ENCODE measurements at places on chromosomes 16 and 17.
A peak's percentile ranks its signal among the peaks of the same experiment; 100 is the strongest.

DNA sequence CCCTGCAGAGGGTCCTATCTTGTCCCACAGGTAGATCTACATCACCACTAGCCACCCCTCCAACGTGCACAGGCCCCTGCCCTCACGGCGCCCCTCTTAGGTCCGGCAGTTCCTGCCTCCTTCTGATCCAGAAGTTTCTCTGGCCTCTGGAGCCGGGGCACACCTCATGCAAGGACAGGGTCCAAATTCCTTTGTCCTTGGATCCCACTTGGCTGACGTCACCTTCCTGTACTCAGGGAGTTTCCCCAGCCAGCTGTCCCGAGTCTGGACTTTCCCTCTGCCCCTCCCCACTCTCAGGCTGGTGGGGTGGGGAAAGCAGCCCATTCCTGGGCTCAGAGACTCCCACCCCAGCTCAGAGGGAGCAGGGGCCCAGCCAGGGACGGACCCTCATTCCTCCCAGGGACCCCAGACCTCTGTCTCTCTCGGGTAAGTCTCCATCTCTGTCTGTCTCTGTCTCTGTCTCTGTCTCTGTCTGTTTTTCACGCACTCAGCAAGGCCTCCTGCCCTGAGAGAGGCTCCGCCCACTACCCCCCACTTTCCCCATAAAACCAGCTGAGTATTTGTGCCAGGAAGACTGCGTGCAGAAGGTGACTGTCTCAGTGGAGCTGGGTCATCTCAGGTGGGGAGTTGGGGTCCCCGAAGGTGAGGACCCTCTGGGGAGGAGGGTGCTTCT, at the start of gene IL32:
TSS of gene IL32 (plus strand) at position 572 of the 673 bp plus-strand sequence. CDS start 172 bp downstream, outside the sequence.
- no peak for DNase-seq

DNA sequence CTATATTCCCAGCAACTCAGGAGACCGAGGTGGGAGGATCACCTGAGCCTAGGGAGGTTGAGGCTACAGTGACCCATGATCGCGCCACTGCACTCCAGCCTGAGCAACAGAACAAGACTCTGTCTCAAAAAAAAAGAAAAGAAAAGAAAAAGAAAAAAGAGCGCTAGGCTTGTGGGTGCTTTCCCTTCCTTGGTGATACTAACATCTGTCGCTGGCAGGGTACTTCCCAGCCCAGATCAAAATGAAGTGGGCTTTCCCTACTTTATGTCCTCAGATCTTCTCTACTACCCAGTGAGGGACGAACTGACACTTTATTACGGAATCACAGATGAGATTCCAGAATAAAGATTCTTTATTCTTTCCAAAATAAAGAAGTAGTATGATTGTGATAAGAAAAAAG, 103.8 kb upstream of the NOL11 start:
- DNase-seq = no peak

- no peak for DNase-seq
Observed at GRCh38 chr17:34237458-34237857, 17.6 kb upstream of the CCL2 start.

- DNase-seq = peak; percentile 49
Observed at GRCh38 chr17:8038954-8039610, at the start of gene ALOX15B. Gene ALOX15B (plus strand): TSS chr17:8039059. CDS start chr17:8039156, 97 bp downstream.

- no peak for DNase-seq
Observed at GRCh38 chr17:19457046-19457445, 46.0 kb downstream of the RNF112 start.

- no peak for DNase-seq
Observed at GRCh38 chr17:16080366-16080765, 80.7 kb downstream of the TTC19 start.

DNA sequence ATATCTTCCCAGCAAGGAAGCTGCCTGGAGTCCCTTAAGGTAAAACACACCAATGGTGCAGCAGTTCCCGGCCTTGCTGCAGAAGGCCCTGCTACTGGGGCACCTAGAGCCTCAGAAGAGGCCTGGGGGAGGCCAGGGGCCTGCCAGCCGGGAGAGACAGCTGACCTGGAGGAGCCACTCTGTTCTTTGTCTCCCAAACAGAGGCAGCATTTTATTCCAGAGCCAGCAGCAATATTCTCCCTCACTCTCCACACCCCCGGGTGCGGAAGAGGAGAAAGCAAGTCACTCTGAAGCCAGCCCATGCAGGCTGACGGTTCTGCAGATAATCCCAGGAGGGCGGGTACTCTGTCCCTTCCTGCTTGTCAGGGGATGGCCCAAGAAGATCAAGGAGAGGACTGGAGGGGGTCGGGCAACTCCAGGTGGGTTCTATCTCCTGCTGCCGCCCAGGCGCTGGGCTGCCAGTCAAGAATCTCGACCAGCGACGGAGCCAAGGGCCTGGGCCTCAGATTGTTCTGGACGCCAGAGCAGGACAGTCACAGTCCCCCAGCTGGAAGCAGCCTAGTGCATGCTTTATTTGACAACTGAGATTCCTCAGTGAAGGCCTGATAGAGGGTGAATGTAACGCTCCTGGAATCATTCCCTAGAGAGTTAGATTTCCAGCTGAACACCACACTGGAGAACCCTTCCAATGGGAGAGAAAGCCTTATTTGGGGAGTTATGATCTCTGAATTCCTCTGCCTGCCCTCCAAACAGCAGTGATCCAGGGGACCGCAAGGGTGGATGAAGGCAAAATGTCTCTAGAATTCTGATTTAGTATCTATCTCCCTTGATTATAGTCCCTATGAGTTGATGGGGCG, 1.1 kb upstream of the KIFC3 start:
- no peak for DNase-seq

GRCh38 chr16:69906838-69907401, 44.2 kb upstream of the CLEC18A start:
- DNase-seq = no peak

DNA sequence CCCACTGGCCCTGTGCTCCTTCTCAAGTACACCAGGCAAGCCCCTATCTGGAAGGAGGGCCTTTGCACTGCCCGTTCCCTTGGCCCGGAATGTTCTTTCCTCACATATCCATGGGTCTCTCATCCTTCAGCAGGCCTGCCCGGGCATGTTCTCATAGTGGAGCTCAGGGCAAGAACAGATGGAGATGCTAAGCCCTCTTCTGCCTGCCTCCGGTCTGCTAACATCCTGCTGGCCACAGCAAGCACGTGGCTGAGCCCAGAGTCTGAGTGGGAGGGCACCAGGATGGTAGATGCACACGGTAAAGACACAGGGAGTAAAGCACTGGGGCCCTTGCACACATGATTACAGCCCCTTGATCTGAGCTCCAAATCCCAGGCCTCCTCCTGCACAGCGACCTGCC, 19.8 kb upstream of the ANKRD40CL start:
- DNase-seq = no peak

GRCh38 chr16:10741844-10742243, 1.8 kb upstream of the NUBP1 start:
- DNase-seq = no peak

- DNase-seq = no peak
Observed at GRCh38 chr16:31177136-31177535, 2.8 kb upstream of the FUS start.

DNA sequence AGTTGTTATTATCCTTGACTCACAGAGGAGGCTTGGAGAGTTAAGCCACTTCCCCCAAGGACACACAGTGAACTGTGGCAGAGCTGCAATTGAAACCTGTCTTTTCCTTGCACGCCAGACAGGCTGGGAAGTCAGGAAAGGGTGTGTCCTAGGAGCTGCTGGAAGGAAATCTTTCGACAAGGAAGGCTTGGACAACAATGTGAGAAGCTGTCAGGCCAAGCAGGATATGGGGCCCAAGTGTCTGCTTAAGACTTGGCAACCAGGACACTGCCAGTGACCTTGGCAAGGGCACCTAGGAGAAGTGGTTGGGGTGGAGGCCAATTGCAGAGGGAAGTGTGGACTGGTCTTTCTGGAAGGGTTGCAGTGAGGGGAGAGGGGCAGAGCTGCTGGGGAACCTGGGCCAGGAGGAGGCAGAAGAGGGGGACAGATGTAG, 2.1 kb upstream of the CAMKK1 start:
- DNase-seq = no peak

DNA sequence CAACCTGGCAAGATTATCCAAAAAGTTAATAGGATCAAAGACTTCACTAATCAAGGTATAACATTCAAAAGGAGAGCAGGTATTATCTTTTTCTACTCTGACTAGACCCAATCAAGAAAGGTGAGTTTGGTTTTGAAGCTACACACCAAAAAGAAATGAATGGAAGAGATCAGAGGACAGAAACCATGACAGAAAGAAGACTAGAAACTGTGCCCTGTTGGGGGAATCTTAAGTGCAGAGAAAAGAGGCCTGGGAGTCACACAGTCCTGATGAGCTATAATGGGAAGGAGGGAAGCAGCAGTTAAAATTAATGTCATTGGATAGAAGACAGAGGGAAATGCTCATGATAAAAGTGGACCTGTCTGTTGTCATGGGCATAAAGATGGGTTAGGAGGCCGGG, 17.3 kb downstream of the ZZEF1 start:
- DNase-seq = no peak

GRCh38 chr17:80765241-80765961, 220.8 kb downstream of the RPTOR start:
- DNase-seq = no peak

GRCh38 chr16:88379694-88380040, 3.1 kb upstream of the ZNF469 start:
- no peak for DNase-seq

GRCh38 chr17:250487-251300, 69.2 kb upstream of the DOC2B start:
- no peak for DNase-seq

- no peak for DNase-seq
Observed at GRCh38 chr17:47966079-47966519, 4.8 kb upstream of the CDK5RAP3 start.

- DNase-seq = no peak
Observed at GRCh38 chr16:17392857-17393692, 77.7 kb downstream of the XYLT1 start.

DNA sequence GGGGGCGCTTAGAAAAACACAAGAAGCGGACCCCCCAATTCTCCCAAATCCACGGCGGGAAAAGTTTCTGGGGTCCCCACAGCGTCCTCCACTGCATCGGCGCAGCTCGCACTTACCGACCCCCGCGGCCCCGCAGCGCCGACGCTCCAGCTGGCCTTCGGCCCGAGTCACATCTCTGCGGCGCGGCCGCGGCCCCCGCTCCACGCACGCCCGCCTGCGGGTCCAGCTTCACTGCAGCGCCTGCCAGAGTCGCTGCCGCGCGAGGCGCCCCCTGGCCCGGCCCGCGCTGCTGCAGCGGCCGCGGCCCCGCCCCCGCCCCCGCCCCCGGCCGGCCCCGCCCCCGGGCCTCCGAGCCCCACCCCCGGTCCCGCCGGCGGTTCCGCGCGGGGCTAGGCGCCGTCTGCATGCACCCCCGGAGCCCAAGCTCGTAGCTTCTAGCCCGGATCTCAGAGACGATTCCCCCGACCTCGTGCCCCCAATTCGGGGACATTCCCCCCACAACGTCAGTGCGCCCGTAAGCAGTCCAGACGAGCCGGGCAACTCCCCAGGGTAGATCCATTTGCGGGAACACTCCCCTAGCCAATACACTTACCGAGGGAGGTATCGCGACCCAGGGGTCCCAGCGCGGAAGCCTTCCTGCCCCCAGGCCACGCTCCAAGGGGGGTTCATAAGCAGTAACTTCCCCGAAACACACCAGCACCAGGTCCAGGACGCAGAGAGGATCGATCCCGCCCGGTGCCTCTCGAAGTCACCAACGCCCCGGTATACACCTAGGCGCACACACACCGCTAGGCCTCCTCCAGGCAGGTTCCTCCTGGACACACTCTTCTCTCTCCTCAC, at the start of gene GPRC5B:
TSS of gene GPRC5B (minus strand) at position 238 of the 840 bp plus-strand sequence. CDS start 12,003 bp downstream, outside the sequence.
- peak; percentile 77 for DNase-seq

DNA sequence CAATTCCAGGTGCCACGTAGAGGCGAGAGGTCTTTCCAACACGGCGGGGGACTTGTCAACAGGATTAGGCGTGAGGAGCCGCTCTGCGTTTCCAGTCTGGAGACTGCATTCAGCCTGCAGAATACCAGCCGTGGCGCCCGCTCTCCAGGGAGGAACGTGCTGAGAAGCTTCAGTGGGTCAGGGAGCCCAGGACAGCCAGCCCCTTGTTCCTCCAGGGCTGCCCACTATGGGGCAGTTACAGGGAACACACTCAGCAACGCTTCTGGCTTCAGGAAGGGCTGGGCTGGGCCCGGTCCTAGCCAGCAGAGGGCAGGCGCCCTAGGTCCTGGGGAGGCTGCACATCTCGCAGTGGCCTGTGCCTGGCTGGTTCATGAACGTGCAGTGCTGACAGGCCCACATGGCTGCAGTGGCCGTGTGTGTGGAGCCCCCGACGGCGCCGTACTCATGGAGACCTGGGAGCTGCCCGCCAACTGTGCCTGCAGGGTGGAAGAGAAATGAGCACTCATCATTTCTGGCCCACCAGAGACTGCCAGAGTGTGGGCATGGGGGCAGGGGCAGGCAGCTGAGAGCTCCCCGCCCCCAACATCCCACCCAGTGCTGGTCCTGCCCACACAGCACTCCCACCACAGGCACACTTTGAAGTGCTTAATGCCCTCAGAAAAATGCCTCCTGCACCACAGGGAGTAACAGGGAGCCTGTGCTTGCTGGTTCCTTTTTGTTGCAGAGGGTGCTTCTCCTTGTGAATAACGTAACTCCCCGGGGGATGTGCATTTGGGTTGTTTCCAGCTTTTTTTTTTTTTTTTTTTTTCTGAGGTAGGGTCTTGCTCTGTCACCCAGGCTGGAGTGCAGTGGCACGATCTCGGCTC, 7.0 kb upstream of the FAAP100 start:
- DNase-seq = no peak

DNA sequence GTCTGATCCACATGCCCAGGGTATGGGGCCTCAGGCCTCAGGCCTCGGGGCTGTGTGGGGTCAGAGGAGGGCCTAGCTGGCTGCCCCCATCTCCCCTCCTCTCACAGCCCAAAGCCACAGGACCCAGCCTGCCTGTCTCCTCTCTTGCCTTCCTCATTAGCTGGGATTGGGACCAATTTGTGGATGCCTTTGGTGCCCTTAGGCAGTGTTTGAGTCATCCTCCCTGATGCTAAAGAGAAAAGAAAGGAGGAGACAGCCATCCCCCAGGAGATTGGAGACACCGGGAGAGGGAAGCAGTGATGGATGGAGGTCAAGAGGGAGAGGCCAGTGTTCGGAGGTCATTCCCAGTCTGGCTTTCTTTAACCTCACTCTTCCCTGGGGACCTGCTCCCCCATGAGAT, 23.3 kb upstream of the NOG start:
- no peak for DNase-seq

- DNase-seq = no peak
Observed at GRCh38 chr16:83971165-83972130, 3.4 kb downstream of the NECAB2 start.

GRCh38 chr16:87172632-87173031, 144.6 kb downstream of the C16orf95 start:
- no peak for DNase-seq

DNA sequence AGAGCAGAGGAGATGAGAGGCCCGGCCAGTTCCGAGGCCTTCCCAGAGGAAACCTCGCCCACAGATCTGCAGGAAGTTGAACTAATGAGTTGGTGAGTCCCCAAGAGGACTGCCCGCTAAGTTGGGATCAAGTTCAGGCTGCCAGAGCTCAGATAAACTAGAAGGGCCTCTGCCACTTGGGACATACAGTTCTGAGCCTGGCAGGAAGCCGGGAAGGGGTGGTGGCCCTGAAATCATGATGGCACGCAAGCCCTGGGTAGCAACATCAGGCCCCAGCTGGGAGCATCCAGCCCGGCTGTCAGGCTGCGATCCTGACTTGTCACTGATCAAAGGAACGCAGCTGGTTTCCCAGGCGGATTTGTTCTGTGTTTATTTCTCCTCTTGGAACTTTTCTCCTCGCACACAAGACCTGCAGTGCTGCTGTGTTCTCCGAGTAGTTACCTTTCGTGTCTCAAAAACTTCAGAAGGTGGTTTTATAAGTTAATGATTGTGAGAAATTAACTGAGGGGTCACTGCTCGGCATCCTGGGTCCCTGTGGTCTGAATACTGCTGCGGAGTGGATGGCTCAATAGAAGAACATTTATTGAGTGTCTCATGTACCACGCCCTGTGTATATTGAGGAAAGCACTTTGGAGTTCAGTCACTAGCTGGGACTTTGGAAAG, 8.0 kb upstream of the WFDC1 start:
- no peak for DNase-seq

All from right kidney (tissue), 9 donors.